ENCODE measurements at places on chromosomes 11 and 22.

- DNase-seq: no peak
Observed at GRCh38 chr11:130418210-130418609, 10.2 kb downstream of the ADAMTS8 start.

GRCh38 chr11:128420951-128421350, 166.4 kb downstream of the ETS1 start:
- DNase-seq: no peak

GRCh38 chr11:27908621-27909020, 199.3 kb downstream of the KIF18A start:
- no peak for DNase-seq

GRCh38 chr11:96567667-96568066, 177.9 kb downstream of the JRKL start:
- DNase-seq: no peak

GRCh38 chr11:65590240-65590738, 5.3 kb downstream of the KCNK7 start:
- DNase-seq: no peak

GRCh38 chr22:38211556-38211955, 9.8 kb downstream of the MAFF start:
- DNase-seq: no peak

DNA sequence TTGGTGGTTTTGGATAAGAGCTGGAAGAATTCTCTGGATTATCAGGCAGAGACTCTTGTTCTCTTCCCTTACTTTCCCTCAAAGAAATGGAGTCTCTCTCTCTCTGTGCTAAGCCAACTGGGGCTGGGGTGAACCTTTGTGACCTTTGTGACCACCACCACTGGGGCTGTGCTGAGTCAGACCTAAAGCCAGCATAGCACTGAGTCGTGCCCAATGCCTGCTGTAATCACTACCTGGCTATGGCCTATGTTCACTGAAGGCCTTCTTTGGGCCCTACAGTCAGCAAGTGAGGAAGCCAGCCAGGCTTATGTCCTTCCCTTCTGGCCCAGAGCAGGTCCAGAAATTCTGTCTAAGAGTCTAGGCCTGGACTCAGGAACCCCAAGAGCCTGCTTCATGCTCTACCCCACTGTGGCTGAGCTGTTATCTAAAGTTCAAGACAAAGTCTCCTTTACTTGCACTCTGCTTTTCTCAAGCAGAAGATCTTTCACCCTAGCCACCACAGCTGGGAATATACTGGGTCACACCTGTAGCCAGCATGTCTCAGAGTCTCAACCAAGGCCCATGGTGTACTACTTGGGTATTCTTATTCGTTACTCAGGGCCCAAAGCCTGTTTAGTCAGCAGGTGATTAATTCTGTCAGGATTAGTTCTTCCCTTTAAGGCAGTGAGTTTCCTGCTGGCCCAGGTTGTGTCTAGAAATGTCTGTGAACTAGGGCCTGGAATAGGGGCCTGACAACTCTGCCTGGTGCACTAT, 86.0 kb downstream of the EHF start:
- DNase-seq: no peak

- DNase-seq: no peak
Observed at GRCh38 chr11:120241277-120241676, 1.3 kb downstream of the POU2F3 start.

DNA sequence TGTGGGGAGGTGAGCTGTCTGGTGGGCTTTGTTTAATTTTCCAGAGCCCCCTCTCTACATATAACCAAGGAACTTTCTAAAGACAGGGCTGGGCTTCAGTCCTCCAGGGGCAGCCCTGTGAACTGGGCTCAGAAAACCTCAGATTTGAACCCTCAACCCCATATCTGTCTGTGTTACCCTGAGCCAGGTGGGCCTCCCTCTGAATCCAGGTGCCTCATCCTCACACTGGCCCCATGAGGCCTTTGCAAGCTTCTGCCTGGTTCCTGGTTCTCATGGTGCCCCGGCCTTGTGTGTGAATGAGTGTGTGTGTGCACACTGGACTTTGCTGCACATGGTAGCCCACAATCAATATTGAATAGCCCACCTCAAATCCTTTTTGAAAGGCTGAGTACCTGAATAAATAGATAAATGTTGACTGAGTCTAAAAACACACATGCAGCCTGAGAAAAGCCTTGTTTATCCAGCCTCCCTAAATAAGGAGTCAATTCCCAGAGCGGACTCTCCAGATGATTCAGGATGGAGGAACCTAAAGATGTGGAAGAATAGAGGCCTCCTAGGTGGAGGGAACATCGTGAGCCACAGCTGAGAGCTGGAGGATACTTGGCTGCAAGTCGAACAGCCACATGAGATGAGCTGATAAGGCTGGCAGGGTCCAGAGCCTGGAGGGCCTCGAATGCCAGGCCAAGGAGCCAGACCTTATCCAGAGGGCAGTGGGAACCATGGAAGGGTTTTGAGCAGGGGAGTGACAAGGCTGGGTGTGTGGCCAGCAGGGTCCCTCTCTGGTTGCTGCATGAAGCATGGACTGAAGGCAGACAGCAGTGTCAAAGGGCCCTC, 28.1 kb upstream of the P2RY2 start:
- DNase-seq: no peak

DNA sequence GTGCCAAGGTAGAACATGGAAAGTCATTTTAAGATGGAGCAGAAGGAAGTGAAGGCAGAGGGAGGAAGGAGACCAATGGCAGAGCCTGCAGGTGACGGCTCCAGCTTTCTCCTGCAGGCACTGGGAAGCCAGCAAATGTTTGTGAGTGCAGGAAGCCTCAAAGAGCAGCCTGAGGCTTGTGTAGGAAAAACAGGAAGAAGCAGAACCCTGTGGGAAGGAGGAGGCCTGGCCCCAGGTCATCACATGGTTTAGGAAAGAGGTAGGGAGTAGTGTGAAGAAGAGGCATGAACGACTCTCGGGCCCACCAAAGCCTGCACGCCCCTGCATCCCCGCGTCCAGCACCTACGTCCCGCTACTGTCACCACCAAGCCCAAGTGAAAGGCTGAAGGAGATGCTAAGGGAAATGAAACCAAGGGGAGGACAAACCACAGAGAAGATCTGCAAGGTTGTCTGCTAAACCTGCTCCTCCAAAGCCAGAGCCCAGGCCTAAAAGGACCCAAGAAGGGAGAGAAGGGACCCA, 151.5 kb downstream of the CHST1 start:
- no peak for DNase-seq

DNA sequence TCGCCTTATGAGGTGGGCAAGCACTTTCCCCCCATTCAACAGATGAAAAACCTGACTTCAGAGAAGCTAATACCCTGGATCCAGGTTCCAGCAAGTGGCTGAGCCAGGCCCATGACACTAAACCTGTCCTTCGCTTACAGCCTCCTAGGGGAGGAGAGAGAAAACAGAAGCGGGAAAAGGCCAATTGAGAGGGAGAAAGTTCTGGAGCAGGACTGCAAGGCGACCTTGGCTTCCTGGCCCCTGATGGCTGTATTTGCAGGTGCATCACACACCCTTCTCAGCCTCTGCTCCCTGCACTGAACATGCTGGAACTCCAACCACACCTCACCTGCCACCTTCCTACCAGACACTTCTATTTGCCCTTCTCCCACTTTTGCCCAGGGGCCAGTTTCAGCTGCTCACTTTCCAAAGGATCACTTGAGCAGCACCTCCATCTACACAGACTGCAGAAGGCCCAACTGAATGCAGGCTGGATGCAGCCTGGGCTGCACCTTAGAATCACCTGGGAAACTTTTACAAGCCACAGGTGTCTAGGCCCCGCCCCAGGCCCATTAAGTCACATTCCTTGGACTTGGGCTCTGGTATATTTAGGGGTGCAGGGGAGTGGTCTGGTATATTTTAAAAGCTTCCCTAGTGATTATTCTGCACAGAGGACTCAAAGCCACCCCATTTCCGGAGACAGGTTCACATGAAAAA, 14.3 kb upstream of the ADA2 start:
- no peak for DNase-seq

DNA sequence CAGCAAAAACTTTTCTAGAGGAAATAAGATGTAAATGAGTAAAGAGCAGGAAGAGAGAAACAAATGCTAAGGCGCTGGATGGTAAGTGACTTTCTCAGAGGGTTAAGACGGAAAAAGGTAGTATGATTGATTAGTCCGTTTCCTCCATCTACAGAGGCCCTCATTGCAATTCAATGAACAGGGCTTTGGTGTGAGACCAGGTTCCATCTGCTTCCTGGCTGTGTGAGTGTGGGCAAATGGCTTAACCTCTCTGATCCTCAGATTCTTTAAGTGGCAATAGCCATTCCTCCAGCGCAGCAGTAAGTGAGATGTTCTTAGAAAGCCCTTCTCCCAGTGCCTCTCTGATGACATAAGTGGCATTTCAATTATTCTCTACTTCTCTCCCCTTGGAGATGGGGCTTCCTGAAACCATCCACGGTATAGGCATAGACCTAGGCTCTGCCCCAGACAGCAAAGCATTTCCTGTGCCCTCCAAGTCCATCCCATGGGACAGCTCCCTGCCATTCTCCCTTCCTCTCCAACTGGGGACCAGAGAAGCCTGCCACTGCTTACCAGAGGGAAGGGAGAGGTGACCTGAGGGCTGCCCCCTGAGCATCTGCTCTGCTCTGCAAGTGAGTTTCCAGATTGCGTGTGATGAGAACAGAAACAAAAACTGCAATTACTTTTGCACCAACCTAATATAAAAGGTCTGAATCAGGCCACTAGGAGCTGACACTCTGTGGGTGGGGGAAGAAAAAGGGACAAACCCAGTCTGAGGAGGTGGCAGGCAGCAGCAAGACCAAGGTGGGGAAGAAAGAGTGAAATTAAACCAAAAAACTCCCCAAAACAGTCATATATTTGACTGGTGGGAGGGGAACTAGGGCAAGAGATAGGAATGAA, 12.7 kb upstream of the CD44 start:
- DNase-seq: no peak

DNA sequence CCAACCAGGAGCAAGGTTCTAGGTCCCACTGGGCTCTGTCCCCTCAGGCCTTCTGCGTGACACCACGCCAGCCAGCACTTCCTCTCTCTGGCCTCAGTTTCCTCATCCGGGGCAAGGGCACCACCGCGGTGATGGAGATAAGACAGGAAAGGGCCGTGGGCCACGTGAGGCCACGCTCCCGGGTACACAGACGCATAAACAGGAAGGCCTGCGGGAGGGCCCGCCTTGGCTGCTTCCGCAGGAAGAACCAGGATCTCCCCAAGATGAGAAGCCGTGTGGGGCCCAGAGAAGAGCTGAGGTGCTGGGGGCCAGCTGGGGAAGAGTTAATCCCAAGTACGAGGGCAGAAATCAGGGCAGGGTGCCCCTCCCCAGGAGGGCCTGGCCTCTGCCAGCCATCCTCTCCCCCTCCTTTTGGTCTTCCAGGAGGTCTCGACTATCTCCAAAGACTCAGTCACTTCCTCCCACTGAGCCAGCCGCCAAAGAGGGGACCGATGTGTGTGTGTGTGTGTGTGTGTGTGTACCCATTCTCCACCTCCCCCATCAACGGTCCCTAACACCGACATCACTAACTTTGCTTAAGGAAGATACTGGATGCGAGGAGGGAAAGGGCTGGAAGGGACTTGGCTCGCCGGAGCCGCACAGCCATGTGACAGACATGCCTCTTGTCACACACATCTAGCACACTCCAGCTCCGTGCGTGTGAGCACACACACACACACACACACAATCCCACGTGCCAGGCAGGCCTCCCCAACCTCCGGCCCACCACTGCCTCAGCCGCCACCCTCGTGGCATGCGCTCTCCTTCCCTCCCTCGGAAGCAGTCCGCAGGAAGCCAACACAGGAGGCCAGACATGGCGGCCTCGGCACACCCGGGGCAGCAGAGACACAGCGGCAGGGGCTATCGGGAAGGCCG, 1.4 kb downstream of the MFNG start:
- no peak for DNase-seq

- DNase-seq: no peak
Observed at GRCh38 chr22:30978304-30978962, 9.4 kb downstream of the TUG1 start.

DNA sequence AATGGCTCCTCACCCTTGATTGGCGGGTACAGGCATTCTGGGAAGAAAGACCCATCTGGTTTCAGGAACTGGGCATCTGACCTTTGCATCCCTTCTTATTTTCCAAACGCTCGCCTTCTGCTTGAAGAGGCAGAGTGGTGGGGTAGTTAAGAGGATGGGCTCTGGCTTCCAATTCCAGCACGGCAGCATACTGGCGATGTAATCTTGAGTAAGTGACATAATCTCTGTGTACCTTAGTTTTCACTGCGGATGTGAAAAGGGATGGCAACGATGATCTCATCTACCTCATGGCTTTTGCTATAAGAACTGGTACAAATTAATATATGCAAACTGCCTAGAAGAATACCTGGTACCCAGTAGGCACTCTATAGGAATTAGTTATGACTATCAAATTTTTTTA, 10.0 kb upstream of the TIMP3 start:
- DNase-seq: no peak

DNA sequence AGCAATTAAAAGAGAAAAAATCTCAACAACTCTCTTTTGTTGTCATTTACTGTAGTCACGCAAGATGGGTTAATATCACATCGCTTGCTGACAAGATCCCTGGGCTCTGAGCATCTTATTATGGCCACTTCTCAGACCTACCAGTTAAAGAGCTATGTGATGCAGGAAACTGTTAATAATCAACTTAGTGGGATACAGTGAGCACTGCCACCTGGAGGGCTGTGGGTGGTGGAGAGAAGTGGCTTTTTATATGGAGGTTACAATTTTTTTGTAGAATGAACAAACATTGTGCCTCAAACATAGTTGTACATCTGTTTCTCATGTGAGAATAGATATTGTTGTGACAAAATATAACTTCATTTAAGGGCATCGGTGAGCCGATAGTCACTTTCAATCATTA, 181.0 kb downstream of the TENM4 start:
- DNase-seq: no peak

GRCh38 chr11:79396674-79397073, 44.2 kb downstream of the TENM4 start:
- DNase-seq: no peak

GRCh38 chr11:46006418-46007070, 84.1 kb downstream of the LARGE2 start:
- peak; percentile 73 for DNase-seq

DNA sequence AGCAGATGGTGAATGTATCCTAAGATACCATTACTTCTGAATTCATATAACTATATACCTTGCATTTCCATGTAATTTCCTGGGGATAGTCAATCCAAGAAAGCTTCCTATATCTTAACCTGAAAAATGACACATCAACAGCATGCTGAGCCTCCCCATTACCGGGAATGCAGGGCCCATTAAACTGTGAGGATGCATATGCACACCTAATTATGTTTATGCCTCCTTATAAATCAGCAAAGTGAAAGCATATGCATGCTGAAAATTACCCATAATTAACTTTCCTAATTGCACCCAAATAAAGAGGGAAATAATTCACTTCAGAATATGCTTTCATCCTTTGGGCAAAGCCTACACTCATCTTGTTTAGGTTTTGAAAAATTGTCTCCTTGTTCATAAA, 663.0 kb downstream of the KCNA4 start:
- no peak for DNase-seq

- DNase-seq: no peak
Observed at GRCh38 chr11:31996159-31996881, 94.6 kb upstream of the RCN1 start.

- DNase-seq: no peak
Observed at GRCh38 chr11:79902493-79902892, 461.7 kb upstream of the TENM4 start.

- DNase-seq: no peak
Observed at GRCh38 chr11:108873941-108874340, 209.1 kb downstream of the DDX10 start.

Measured in NCI-H2227 treated with DMSO at 0.1 percent for 48 hours (cell line).